ENCODE measurements at places on chromosomes 1 and 21.

GRCh38 chr1:207691841-207692240, 46.9 kb downstream of the CR1L start:
- DNase-seq = no peak

DNA sequence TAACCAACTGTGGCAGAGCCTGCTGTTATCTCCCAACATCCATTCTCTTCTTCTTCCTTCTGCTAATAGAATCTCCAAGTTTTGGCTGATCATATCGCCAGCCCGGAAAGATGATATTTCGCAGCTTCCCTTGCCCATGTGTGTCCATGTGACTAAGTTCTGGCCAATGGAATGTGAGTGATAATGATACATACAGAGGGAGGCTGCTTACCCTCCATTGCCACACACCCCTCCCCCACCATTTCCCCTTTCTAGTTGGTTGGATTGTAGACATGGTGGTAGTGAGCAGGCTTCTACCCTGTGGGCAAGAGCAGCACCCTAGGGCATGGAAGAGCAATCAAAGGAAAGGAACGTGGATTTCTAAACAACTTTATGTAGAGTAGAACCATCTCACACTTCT, 48.8 kb downstream of the SLC9C2 start:
- no peak for DNase-seq

DNA sequence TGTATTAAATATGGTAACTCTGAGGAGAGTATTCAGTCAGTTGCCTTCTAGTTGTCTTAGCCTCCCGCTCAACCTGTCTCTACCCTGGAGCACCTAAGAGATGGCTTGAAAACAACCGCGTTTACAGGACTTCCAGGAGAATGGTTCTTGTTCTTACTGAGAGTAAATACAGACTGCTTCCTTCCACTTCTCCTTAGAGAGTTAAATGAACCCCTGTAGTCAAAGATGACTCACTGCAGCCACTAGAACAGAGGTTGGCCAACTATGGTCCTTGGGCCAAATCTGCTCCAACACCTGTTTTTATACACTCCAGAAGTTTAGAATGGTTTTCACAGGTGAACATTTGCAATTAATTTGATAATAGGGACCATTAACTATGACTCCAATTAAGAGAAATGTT, 60.1 kb upstream of the ASB17 start:
- DNase-seq = no peak

DNA sequence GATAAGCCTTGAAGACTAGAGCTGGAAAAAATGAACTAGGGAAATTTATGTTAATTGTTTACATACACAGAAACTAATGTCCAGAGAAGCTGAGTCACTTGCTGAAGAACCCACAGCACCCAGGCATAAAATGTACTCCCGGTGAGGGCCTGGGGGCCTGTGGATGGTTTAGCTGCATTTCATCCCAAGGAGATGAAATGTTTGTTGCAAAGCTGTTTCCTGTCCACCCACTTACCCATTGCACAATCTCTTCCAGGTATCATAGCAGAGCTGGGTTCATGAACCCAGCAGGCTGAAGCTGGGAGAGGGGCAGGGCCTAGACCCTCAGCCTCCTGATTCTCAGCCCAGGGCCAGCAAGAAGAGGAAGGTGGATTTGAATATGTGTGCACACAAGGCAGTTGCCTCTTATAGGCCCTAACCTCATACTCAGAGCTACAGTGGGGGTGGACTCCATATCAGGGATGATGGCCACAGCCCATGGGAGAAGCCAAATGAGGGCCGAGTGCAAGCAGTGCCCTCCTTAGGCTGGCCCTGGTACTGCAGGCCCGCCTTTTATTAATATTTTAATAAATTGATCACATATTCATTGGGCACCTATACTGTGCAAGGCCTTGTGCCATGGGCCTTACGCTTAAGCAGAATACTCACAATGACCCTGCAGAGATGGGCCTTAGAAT, 110.8 kb downstream of the LACTBL1 start:
- peak; percentile 40 for DNase-seq

- DNase-seq = peak; percentile 74
These were observed 7.8 kb downstream of the SLC41A1 start for GRCh38 chr1:205805082-205805711.

DNA sequence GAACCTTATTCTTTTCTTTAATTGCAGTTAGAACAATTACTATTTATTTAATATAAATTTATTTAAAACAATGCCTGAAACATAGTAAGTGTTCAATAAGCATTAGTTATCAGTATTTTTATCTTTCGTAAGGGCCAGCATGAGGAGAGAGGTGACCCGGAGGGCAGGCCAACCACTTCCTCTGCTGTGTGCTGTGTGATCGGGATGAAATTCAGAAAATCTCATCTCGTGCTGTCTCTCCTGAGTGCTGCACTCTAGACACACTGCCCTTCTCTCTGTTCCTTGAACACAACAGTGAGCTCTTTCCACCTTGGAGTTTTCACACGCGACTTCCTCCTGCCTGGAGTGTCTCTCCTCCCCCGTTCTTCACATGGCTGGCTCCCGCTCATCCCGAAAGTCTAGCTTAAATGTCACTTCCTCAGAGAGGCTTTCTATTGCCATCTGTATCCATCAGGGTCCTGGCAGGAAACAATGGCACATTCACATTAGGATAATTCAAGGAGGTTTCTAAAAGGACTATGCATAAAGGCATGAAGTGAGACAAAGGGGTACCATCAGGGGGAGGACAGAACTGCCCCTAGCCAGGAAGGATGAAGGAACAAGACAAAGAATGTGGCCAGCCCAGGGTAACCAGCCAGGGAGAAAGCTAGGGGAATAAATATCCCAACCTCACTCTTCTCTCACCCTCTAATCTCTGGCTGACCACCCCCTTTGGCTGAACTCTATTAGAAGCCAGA, 142.6 kb upstream of the GJB5 start:
- no peak for DNase-seq

DNA sequence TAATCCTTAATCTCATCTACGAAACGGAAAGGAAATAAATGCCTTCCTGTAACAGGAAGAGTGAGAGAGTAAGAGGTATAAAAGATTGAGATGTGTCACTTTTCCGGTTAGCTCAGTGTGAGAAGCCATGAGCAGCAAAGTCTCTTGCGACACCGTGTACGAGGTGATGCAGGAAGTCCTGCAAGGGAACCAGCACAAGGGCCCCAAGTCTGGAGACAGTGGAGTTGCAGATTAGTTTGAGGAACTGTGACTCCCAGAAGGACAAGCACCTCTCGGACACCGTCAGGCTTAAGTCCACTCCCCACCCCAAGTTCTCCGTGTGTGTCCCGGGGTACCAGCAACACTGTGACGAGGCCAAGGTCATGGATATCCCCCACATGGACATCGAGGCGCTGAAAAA, 592.3 kb upstream of the ADGRL2 start:
- no peak for DNase-seq

- DNase-seq = no peak
These were observed 58.4 kb upstream of the MYOCOS start for GRCh38 chr1:171563675-171564074.

DNA sequence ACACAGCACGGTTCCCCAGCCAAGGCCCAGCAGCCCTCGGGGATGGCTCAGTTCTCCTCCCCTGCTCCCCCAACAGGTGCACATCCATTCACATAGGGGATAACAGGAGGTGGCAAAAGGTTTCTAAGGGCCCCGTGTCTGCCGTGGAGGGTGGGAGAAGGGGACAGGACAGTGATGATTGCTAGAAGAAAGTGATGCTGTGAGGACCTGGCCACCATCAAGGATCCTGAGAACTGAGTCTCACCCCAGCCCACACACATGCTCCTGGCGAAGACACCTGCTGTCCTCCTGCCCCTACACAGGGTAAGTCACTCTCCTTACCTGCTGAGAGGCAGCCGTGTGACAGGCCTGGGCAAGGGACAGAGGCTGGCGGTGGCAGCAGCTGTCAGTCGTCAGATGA, 54.5 kb downstream of the GNG4 start:
- no peak for DNase-seq

GRCh38 chr21:31107871-31108270, 69.6 kb upstream of the KRTAP19-8 start:
- no peak for DNase-seq

- no peak for DNase-seq
These were observed 27.4 kb downstream of the KCNJ15 start for GRCh38 chr21:38284216-38284615.

- DNase-seq = no peak
These were observed 69.3 kb downstream of the RPS6KA1 start for GRCh38 chr1:26598890-26599289.

DNA sequence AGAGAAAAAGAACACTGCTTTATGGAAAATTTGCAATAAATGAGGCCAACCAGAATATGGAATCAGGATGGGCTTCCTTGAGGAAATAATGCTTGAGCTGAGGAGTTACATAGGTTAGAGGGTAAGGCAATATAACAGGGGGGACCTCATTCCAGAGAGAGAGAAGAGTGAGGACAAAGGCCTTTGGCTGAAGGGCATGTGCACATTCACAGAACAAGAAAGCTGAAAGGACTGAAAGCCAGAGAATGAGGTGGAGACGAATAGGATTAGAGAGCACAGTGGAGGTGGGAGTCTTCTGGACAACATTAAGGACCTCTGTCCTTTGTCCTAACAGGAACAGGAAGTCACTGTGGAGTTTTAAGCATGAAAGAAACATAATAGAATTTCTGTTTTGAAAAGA, 60.7 kb upstream of the MROH9 start:
- no peak for DNase-seq

DNA sequence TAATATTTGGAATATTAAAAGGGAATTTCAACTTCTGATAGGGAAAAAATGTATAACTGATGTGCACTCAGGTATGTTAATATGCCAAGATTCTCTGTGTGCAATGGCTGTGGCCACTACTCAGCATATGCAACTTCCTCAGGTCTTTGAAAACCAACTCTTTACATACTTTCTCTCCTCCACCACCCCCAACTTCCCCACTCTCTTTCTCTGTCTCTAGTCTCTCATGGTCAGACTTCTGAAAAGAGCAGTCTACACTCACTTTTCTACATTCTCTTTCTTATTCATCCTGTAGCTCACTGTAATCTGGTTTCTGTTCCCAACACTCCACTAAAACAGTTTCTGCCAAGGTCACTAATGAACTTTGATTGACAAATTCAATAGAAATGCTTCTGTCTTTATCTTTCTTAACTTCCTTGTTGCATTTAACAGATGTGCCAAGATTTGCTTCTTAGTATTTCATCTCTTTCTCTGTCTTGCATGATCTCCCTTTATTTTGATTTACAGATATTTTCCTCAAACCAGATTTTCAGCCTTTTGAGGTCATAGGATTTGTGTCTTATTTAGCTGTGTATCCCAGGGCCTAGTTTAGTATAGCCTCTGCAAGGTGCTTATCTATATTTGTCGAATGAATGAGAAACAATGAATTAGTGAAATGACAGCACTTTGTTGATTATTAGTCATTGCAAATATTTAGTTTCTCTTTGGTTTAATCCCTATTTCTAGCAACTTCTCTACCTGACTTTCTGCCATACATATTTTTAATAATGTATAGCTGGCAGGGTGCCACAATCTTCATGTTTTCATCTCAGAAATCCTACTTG, 168.9 kb downstream of the LMO4 start:
- DNase-seq = no peak

GRCh38 chr21:30714456-30714855, 4.1 kb downstream of the KRTAP21-3 start:
- no peak for DNase-seq

DNA sequence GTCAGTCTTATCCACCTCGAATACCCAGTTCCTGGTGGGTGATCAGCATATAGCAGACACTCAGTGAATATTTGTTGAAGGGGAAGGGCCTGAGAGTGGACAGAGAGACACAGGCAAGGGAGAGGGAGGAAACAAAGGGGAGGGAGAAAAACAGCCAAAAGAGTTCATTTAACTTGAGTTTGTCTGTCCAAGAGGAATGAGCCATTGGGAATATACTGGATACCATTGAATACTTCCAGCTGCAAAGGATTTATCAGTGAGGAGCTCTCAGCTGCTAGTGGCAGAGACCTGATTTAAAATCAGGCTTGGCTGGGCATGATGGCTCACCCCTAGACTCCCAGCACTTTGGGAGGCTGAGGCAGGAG, 11.5 kb upstream of the BGLAP start:
- no peak for DNase-seq

DNA sequence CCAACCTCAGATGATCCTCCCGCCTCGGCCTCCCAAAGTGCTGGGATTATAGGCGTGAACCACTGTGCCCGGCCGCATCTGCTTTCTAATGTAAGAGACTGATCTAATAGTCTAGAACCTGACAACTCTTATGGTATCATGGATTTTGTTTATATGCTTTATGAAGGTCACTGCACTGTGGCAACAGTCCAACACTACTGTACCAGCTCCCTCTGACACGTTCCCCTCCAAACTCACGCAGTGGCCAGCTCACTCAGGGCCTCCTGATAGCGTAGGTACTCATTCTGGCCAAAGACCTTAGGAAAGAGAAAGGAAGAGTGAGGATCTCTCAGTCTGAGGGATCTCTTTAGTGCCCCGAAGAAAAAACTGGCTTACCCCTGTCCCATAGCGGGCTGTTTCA, 6.0 kb upstream of the CFAP141 start:
- DNase-seq = no peak

DNA sequence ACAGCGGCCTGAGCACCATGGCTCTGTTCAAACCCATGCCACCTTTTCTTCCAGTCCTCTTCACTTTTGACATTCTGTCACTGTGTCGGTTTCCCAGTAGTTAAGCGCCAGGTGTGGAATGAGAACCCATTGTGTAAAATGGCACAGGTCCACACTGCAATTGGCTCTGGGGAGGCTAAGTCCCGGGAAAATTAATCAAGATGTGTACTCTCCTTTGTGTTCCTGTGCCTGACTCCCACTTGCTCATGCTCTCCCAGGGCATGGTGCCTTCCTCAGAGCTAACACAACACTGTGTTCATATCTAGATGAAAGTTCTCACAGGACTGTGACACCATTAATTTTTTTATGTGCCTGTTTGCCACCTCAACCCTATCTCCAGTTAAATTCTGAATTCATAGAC, 59.0 kb upstream of the BTG3 start:
- no peak for DNase-seq

DNA sequence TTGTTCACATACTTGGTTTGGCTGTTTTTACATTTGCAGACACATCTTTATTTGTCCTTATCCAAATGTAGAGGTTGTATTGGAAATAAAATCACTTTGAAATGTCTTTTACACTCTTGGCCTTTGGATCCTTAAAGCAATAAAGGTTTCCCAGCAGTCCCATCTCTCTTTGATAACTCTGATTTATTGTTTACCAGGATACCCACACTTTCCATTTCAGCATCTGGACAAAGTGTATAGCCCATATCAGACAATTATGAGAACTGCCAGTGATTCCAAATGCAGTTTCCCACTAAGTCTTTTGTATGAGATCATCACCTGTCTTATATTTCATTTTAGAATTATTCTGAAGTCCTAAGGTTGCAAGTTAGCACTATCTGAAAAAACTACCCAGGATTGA, 114.7 kb downstream of the NEK7 start:
- no peak for DNase-seq

Measured in activated T-cell treated with anti-CD3 and anti-CD28 coated beads, Interleukin-2, amount 50 U/mL, for 48 hours (primary cell).